ENCODE measurements at places on chromosomes 11 and 22.
A peak's percentile ranks its signal among the peaks of the same experiment; 100 is the strongest.

GRCh38 chr11:118265954-118266353 is 1.9 kb upstream of the MPZL2 start:
- DNase-seq, result no peak

DNA sequence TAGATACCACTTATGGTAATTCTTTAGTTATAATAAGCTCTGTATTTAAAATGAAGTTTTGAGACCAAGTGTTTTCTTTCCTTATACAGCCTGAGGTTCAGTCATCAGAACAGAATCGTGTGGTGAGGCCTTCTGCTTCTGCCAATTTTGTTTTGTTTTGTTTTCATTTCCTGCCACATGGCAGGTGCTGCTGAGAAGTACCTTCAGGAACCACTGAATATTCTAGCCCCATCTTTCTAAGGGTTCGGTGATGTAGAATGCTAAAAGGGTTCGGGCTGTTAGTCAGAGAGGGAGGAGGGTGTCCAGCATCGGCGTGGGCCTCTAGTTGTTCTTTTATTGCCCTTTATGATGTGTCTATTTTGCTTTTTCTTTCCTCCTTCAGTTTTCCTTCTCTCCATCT is 25.8 kb downstream of the TNRC6B start:
- no peak for DNase-seq

GRCh38 chr11:17410606-17411379 is 22.3 kb upstream of the KCNJ11 start:
- DNase-seq, result no peak

DNA sequence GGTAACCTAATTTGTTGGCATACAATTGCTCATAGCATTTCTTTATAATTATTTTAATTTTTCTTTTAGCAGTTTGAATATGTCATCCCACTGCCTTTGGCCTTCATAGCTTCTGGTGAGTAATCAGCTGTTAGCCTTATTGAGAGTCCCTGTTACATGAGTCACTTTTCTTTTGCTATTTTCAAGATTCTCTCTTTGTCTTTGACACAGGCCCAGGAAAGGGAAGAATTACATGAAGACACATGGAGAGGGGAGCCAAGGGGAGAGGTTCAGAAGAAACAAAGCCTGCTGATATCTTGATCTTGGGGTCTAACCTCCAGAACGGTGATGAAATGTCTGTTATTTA is 418.2 kb downstream of the METTL15 start:
- no peak for DNase-seq

DNA sequence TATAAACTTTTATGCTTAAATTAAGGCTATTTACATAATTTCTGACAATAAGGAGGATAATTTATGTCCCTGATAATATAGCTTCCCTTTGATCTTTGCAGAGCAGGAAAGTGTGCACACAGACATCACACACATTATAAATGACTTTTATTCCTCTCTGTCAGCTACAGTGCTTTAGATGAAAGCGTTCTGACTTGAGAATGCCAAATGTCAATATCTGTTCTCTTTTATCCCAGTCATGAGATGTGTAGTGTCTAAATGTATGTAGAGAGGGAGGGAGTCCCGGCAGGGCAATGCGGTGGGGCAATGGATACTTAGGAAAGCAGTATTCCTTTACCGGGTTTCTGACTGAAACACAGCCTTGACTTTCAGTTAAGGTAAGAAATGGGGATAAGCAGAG is 225.4 kb upstream of the CHORDC1 start:
- DNase-seq, result peak; percentile 6

DNA sequence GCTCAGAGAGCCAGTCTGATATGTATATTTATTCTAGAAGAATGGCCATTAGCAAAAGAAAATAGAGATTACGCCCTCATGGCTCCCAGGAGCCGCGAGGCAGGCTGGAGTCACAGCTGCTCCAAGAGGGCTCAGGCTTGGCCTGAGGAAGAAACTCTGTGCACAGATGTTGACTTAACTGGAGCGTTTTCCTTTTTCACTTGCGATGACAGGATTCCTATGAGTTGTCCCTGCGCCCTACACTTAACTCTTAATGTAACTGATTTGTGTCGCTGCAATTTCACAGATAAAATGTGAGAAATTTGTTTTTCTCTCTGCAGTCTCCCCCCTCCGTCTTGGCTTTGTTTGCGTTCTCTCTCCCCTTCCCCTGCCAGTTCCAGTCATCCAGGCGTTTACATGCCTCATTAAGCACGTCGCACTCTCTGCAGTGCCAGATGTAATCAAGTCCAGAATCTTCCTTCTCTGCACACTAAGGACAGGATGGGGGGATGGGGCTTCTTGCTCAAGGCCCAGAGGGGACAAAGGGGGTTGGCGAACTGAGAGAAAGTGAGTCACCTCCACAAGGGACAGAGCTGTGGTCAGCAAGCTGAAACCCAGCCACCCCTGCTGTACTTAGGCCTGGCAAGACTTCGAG is 1060.1 kb downstream of the NTM start:
- DNase-seq, result peak; percentile 89

DNA sequence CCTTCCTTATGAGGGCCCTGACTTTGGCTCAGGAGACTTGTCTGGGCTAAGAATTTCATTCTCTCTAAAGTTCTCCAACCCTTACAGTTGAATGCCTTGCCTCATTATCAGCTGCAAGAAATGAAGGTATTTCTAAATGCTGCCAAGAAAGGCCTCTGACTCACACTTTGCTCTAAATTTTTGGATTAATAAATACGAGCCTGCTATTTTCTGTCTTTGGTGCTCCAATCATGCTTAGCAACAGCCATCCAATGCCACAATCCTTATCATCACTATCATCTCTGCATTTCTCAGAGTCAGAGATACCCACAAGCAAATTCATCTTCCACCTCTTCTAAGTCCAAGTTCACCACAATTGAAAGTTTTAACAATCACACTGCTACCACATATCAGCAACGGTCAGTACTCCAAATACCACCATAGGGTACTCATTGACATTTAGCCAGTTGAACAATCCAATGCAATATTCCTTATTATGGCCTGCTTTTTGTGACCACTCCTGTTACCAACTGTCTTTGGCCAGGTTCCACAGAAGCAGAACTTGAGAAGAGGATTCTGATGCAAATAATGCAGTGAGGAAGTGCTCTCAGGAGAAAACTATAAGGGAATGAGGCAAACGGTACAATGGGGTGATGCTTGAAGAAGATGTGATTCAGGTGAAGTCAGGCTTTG is 5.7 kb downstream of the PATE2 start:
- DNase-seq, result no peak

- DNase-seq, result no peak
Observed at GRCh38 chr11:28799316-28799715, 691.1 kb downstream of the METTL15 start.

DNA sequence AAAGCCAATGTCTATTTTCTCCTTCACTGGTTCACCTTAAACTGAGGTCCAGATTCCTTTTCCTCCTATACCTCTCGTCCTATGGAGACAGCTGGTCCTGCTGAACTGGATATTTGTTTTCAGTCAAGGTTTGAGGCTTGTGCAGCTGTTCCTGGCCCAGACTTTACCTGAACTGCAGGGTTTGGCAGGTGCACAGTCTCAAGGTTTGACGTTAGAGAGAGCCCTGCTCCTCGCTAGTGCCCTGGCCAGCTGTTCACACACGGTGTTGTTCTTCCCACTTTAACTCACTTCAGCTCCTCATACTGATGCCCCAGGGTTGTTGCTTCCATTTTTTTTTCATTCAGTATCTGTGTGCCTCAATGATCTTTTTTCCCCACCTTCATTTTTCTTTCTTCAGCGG is 74.0 kb upstream of the TTC12 start:
- no peak for DNase-seq

GRCh38 chr22:38069372-38070249 is 12.4 kb downstream of the PICK1 start:
- peak; percentile 68 for DNase-seq

DNA sequence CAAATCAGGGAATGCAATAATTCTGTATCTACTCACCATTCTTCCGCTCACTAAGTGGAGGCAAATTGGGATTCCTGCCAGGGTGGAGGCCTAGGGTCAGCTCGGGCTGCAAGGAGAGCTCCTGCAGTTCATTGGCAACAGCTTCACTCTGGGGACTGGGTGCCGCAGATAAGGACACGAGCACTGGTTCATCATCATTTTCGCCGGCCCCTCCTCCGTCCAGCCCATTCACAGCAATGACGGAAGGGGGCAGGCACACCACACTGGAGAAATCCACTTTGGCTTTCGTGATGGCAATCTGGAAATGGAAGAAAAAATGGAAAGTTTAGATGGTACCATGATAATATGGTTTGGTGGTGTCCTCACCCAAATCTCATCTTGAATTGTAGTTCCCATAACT is 84.4 kb downstream of the MRTFA start:
- DNase-seq, result no peak

- no peak for DNase-seq
Observed at GRCh38 chr22:23401910-23402274, 178.2 kb downstream of the IGLL1 start.

GRCh38 chr11:267491-267994 is 10.7 kb upstream of the NLRP6 start:
- no peak for DNase-seq

DNA sequence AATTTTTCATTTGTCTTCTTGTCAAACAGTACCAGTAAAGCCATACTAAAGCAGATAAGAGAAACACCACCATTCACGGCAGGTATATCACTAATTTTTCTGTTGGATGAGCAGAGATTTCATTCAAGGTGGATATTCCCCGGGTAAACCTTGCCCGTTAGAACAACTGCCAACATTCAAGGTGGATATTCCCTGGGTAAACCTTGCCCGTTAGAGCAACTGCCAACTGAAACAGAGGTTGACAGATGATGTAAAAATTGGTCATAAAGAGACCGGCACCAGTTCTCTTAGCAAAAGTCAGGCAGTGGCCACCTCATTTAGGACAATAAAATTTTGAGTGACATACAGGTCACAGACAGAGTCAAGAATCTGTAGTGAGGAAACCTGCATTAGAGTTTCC is 423.4 kb upstream of the SYN3 start:
- DNase-seq, result no peak

DNA sequence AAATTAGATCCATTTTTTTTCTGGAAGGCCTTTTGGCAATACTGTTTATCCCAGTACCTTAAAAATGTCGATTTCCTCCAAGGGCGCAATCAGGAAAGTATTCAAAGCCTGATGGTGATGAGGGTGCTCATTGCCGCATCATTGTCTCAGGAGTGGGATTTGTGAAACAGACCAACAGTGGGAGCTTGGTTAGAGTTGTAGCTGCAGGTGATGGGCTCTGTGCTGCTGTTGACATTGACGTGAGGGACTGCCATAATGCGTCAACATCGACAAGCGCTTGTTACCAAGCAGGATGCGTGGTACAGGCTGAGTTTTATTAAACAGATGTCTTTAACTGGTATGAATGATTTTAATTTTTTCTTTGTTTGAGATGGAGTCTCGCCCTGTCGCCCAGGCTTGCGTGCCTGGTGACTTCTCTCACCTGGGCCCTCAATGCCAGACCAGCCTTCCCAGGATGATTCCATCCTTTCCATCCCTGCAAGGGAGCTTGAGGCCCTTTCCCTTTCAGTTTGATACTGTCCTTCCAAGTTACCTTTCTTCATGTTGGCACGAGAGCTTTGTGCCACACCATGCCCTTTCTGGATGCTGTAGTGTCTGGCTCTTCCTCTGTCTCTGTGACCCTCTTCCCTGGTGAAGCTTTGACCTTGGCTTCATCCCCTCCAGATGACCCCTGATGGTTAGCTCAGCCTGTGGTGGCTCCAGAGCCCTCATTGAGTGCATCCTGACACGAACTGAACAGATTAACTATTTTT is 10.6 kb downstream of the MED15 start:
- no peak for DNase-seq

DNA sequence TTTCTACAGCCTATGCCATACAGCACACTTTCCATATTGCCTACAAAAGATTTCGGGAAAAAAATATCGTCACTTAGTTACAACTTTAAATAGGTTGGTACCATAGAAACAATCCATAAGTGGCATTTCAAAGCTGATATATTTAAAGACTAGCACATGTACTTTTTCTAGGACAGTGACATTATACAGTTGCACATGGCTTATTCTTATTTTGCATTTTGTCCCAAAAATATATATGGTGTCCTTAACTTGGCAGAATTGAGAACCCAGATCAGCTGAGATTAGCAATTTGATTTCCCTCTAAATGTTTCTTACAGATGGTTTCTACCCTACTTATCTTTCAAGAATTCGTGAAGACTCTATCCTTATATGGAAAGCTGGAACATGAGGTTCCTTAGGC is 3.7 kb upstream of the TFIP11 start:
- DNase-seq, result no peak

DNA sequence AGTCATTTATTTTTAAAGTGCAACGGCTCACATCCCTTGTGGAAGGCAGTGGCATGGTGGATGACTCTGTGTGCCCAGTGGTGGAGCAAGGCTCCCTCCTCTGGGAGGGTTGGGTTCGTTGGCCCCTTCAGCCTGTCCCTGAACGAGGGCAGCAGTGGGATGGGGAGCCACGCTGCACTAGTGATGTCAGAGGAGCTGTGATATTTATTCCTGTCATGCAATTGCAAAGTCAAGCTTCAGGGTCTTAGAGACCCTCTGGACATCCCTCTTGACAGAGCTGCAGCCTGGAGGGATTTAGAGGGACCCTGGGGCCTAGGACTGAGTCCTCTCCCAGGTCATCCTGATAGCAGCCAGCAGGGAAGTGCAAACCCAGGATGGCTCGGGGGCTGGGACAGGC is 78.2 kb upstream of the NARS2 start:
- no peak for DNase-seq

- peak; percentile 77 for DNase-seq
Observed at GRCh38 chr11:31817054-31817620, 6.0 kb upstream of the PAX6 start.

- no peak for DNase-seq
Observed at GRCh38 chr22:24706054-24706453, 68.5 kb downstream of the PIWIL3 start.

GRCh38 chr22:17774206-17774925 is at the start of gene BID:
Gene BID, minus strand, starts transcription at chr22:17774469. Its CDS starts 24,353 bp downstream, at chr22:17750116.
- DNase-seq, result peak; percentile 65

GRCh38 chr11:116445108-116446047 is 327.4 kb downstream of the BUD13 start:
- no peak for DNase-seq

- peak; percentile 33 for DNase-seq
Observed at GRCh38 chr11:133516845-133517244, 15.5 kb downstream of the OPCML start.

DNA sequence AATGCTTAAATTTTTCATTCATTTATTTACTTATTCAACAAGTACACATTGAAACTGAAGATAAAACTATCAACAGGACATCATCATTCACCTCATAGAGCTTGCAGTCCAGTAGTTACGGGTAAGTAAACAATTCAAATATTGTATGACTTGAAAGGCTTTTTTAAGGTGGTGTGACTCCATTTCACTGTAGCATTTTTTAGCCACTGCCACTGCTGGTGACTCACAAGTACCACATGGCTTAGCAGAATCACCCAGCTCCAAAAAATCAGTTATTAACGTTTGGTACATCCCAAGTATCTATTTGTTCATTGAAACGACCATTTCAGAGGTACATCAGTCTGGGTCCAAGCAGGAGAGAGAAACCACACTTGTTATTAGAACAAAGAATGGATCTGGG is 427.9 kb upstream of the DDI1 start:
- DNase-seq, result no peak

- DNase-seq, result peak; percentile 21
Observed at GRCh38 chr22:28480000-28480715, 199.5 kb downstream of the TTC28 start.

GRCh38 chr22:46561435-46561905 is 24.1 kb upstream of the CELSR1 start:
- peak; percentile 68 for DNase-seq

- DNase-seq, result no peak
Observed at GRCh38 chr22:31825513-31825912, 71.7 kb downstream of the DEPDC5 start.

GRCh38 chr22:20315337-20316216 is 4.3 kb downstream of the DGCR6L start:
- DNase-seq, result no peak
